Putamen (tissue), 1 donor: ENCODE measurements at places on chromosomes 12 and 14.

- peak; percentile 6 for DNase-seq
Observed at GRCh38 chr12:5921027-5921909, 23.8 kb downstream of the ANO2 start.

DNA sequence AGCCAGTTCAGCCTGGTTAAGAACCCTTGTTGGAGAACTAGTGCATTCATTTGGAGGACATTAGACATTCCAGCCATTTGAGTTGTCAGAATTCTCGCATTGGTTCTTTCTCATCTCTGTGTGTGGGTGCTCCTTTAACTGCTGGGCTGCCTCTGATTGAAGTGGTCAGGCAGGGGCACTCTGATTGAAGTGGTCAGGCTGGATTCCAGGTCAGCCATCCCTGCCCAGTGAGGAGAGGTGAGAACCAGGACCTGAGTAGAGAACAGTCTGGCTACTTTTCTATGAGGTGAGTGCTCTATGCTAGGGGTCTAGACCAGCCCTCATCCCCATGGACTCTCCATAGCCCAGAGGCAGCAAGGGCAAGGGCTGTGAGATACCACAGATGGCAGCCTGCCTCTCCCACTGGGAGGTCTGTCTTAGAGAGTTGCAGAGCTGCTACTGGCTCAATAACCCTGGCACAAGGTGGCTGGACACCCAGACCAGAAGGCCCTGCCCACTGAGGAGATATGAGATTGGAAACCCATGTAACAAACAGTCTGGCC is 691.6 kb downstream of the TMTC2 start:
- DNase-seq = no peak

DNA sequence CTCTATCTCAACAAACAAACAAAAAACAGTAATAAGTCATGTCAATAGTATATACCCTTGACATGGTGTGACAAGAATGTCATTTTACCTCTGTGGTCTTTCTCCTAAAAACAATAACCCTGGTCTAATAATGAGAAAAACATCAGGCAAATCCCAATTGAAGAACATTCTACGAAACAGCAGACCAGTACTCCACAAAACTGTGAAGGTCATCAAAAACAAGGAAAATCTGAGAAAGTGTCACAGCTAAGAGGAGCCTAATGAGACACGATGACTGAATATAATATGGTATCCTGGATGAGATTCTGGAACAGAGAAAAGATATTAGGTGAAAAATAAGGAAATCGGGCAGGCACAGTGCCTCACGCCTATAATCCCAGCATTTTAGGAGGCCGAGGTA is 5.6 kb upstream of the COCH start:
- no peak for DNase-seq

DNA sequence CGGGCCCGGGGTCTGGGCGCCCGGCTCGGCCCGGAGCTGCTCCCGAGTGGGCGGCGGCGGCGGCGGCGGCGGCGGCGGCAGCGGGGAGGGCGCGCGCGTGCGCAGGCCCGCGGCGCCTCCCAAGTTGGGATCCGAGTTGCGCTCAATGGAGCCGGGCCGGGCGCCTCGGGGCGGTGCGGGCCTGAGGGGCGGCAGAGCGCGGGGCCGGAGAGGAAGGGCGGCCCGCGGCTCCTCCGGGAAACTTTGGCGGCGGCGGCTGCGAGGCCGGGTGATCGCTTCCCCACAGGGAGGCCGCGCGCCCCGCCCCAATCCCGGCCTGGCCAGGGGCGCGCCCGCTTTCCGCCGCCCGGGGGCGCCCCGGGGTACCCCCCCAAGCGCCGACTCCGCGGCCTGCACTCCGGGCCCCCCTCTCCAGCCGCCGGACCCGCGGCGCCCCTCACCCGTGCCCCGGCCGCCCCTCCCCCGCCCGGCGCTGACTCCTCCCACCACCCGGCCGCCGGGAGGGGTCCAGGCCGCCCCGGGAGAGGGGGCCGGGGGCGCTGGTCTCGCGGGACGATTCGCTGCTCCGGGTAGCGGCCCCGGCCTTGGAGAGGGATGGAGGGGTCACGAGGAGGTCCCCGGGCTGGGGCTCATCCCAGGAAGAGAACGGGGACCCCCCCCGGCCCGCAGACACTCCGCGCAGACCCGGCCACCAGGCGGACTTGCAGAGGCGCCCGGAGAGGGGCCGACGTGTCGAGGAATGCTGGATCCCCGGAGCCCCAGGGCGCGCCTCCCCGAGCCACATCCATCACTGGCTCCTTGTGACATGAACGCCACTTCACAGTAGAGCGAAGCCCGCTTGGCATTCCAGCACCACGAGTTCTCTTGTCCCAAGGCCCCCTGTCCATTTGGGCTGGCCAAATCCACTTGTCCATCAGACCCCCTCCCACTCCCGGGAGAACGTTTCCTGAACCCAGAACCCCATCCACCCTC is at the start of gene RILPL1:
Gene RILPL1, minus strand, starts transcription at position 48 of the 972 bp plus-strand sequence. CDS start 237 bp downstream, outside the sequence.
- DNase-seq = peak; percentile 70

DNA sequence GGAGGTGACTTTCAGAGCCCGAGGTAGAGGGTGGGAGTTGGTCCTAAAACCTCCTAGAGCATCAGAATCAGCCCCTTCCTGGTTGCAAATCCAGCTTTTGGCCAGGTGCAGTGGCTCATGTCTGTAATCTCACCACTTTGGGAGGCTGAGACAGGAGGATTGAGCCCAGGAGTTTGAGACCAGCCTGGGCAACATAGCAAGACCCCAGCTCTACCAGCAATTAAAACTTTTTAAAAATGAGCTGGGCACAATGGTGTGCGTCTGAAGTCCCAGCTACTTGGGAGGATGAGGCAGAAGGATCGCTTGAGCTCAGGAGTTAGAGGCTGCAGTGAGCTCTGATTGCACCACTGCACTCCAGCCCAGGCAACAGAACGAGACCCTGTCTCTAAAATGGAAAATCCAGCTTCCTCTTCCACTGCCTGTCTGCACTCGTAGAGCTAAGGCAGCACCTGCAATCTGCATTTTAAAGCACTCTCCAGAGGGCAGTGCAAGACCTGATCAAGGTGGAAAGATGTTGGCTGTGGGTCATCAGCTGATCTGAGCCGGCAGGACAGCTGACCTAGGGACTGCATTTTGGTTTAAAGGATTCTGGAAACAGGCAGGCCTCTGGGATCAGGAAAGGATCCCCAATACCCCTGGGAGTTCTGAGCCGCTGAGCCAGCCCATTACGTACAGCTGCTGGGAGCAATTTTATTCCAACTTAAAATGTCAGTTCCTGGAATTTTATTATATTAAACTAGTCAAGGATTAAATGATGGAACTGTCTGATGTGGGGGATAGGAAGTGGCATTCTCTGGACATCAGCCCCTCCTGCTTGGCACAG is 1.8 kb upstream of the TESC start:
- no peak for DNase-seq

GRCh38 chr12:41325336-41325735 is 137.2 kb downstream of the PDZRN4 start:
- DNase-seq = no peak
